Stimulated activated naive B cell treated with anti-CD40 and anti-IgM and Interleukin-4, amounts not matched to agents 10 μg/mL and 1 μg/mL and 100 μg/mL, for 72 hours (primary cell): ENCODE measurements at places on chromosomes 2 and 18.

DNA sequence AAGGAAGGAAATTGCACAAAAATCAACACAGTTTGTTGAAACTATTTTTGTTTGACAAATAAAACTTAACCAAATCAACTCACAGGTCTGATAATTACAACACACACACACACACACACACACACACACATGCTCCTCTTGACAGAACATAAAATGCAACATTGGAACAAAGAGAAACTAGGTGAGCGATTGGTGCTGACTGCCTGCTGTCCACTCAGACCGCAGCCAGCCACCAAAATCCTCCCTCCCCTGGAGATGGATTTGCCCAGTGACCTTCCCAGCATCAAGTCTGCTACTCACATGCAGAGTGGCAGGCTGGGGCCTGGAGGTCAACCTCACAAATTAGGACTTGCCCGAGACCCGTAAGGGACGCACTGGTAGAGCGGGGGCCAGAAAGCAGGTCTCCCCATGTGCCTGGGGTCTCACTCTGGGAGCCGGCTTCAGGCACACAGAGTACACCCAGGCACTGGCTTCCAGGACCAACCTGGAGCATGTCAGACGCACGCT lies 61.4 kb downstream of the DIPK1C start:
- no peak for DNase-seq

- no peak for DNase-seq
Measured at GRCh38 chr2:109630441-109631430, 16.6 kb downstream of the SOWAHC start.

- DNase-seq: no peak
Measured at GRCh38 chr18:77060151-77060550, 72.4 kb downstream of the MBP start.

DNA sequence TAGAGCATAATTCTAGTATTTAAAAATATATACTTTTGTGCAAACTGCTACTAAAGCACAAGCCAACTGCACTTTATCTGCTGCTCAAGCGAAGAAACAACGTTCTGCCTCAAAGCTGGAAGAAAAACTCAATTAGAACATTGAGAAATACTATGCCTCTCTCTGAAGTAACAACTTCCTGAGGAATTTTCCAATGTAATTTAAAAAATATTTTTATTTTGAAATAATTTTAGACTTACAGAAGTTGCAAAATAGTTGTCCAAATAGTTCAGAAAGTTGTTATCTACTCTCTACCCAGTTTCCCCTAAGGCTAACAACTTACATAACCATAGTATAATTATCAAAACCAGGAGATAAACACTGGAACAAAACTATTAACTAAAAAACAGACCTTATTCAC lies 12.3 kb upstream of the POLI start:
- no peak for DNase-seq

GRCh38 chr2:198102856-198103255 lies 298.5 kb downstream of the PLCL1 start:
- DNase-seq: no peak

- DNase-seq: no peak
Measured at GRCh38 chr2:84882775-84883550, 2.1 kb upstream of the TRABD2A start.

- DNase-seq: no peak
Measured at GRCh38 chr2:45448217-45448616, 162.8 kb downstream of the SRBD1 start.
